ENCODE measurements at places on chromosomes 6 and 20.

- DNase-seq: no peak
Measured at GRCh38 chr6:168050881-168051586, 28.0 kb downstream of the FRMD1 start.

DNA sequence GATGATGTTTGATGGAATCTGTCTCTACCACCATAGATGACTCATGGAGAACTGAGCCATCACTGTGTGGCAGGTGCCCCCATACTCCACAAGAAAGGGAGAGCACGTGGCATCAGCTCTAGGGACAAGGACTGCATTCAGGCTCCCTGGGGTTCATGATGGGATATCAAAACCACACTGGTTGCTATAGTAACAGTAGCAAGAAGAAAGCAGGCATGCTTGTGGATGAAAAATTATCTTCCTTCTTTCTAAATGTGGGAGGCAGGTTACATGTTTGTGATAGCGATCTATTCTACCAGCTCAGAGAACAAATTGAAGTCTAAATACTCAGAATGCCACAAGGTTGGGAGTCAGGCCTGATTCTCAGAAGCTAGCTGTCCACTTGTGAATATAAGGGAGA lies 224.2 kb downstream of the ARHGAP18 start:
- no peak for DNase-seq

DNA sequence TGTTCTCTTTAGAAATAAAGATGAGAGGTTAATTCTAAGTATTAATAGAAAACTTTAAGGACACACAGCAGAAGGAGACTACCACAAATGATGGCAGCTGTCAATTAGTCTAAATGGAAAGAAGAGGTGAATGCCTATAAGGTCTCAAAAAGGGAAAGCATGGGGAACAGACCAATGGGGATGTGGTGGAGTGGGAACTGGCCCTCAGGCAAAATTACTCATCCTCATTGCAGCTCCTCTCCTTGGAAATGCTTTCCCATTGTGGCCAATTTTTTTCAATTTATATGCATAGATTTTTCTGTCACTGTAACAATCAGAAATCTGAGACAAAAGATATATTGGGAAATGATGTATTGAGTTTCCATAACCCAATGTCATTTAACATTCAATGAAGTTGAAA lies 222.9 kb upstream of the DEFB112 start:
- DNase-seq: no peak

GRCh38 chr6:21610341-21610740 lies 16.8 kb downstream of the SOX4 start:
- no peak for DNase-seq

- DNase-seq: no peak
Measured at GRCh38 chr20:58103517-58103904, 124.9 kb downstream of the ANKRD60 start.

- no peak for DNase-seq
Measured at GRCh38 chr6:17640477-17640917, 40.4 kb downstream of the FAM8A1 start.

DNA sequence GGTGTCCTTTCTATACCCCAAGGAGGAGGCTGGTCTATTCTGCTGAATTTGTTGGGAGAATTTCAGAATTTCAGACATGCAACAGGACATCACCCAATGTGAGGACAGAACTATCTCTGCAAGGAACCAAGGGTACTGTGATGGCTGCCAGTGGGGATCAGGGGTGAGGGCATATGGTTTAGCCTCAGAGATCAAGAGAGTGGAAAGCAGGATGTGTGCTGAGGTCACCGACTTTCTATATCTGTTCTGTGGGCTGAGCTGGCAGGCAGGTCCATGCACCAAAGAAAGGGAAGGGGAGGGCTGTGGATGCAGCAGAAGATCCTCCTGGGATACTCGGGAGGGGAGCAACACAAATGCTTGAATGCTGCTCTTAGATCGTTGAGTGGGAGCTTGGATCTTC lies 28.8 kb downstream of the MYT1 start:
- DNase-seq: no peak

GRCh38 chr6:122020588-122021264 lies 378.7 kb upstream of the HSF2 start:
- DNase-seq: no peak

DNA sequence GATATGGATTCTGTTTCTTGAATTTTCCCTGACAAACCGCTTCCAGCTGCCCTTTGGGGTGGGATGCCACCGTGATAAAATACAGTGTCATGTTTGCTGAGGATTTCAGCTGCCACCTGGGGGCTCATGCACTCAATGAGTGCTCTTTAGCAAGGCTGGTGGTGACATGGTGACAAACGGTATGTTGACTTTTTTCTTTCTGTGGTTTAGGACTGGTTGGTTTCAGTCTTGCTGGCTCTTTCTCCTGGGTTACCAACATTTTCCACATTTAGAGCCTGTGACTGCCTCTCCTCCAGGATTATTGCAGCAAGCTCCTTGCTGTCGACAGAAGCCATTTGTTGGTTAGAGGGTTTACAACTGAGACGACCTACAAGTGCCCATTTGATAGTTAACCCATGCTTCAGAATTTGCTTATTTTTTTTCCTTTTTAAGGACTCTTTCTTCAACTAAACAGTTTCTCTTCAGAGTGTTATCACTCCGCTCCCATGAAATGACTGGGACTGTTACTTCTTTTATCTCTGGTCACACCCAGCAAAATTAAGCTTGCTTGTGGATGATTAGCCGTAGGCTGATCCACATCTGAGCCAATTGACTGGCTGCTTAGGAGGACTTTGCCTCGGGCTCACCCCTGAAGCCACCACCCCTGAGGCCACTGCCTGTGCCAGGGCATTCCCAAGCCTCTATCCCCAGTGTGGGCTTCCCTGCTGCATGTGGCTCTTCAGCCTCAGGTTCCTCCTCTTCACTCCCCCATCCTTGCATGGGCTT lies 48.4 kb upstream of the CDYL start:
- DNase-seq: peak; percentile 75

- no peak for DNase-seq
Measured at GRCh38 chr6:23584134-23584763, 541.8 kb upstream of the NRSN1 start.

DNA sequence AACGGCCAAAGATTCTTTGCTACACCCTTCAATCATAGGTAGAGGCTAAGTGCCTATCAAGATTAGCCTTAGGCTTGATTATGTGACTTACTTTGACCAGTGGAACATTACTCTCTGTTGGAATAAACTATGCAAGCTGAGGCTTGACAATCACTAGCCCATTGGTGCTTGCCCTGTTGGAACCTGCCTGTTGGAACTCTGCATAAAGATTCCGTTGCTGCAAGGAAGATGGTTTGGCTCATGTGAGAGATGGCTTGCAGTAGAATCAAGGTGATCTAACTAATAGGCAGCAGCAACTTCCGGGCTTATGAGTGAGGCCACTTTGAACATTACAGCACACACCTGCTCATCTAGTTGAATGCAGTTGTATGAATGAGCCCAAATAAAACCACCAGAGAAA lies 227.7 kb upstream of the TSHZ2 start:
- DNase-seq: no peak

- no peak for DNase-seq
Measured at GRCh38 chr6:84774157-84774984, 10.0 kb upstream of the TBX18 start.

DNA sequence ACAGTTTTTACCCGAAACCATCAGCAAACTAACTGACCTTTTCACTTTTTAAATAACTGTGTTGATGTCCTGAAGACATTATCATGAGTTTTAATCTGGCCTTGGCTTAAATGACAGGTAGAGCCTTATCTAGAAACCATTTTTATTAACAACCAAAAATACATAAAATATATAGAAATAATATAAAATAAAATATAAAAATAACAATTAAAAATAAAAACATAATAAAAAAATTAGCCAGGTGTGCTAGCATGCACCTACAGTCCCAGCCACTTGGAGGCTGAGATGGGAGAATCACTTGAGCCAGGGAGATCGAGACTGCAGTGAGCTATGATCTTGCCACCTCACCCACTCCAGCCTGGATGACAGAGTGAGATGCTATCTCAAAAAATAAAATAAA lies 21.6 kb downstream of the HMGN3 start:
- no peak for DNase-seq

DNA sequence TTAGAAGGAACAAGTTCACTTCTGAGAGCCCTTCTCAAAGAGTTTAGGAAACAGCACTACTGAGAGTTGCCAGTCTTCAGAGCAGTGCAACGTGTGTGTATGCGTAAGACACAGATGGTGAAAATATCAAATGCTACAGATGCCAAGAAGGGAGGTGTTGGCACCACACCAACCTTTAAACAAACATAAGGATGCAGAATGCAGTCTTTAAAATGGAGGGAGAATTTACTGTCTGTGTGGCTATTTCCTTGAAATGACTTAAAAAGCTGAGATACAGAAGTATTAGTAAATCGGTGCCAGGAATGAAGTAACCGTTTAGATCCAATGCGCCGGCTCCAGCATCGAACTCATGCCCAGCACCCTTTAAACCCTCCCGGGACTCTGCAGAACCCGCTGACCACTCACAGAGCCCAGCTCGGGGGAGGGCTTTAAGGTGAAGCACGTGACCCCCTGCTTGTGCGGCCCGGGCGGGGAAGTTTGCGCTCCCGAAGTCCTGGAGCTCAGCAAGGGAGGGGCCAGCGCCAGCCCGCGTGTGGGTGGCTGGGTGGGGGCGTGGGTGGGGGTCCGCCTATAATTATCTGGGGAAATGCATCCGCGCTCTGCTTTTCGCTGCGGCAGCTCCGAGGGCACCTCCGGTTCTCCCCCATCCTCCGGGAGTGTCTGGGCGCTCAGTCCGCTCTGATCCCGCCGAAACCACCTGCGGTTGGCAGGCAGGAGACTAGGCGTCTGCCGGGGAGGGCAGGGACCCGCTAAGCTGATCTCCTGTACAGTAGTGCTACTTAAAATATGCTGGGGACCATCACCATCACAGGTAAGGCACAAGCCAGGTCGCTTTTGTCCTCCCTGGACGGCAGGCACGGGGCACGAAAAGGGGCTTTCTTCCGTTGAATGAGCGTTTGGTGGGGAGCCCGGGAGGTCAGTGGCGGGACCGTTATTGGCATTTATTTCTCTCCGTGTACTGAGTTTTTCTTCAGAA lies 66.0 kb downstream of the ZBTB2 start:
- no peak for DNase-seq

DNA sequence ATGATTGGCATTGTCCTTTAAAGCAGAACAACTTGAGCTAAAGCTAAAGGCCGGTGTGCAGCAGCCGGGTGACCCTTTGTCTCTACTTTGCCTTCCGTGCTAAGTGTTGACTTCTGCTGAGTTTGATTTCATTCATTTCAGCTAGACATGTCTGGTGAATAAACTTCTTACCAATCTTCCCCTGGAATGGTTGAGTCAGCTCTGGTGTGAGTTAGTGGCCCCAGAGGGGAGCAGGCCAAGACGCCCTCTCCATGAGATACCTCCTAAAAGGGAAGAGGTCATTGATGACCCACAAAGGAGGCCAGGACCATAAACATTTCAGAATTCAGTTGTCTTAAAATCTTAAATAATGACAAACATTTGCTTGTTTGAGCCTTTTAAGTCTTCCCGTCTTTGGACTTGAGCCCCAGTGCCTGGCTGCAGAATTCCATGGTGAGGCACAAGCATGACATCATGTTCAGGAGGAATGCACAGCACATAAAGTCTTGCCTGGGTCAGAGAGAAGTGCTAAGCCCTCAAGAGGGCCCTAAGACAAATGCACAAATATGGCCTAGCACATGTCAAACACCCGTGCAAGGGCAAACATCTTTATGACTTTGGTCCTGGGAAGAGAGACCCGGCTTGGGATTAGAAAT lies 96.3 kb upstream of the NEDD9 start:
- no peak for DNase-seq

DNA sequence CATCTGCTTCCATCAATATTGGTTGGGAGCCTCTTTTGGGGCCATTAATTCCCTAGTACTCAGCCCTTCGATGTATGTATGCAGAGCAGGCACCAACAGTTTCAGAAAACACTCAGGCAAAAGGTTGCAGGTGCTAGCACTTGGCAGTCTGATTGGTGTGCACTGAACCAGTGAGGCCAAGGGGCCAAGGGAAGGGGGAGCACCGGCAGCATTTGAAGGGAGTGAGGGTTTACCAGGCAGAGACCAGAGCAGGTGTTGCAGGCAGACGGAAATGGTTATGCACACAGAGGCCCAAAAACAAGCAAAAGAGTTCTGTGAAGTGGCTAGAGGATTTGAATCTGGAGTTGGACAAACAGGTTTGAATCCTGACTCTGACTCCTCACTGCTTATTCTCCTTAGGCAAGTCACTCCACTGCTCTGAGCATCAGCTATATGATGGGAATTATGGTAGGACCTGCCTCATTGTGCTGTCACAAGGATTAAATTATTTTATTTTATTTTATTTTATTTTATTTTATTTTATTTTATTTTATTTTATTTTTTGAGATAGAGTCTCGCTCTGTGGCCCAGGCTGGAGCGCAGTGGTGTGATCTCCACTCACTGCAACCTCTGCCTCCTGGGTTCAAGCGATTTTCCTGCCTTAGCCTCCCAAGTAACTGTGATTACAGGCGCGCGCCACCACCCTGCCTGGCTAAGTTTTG lies 58.1 kb upstream of the SHLD1 start:
- DNase-seq: peak; percentile 98

- DNase-seq: peak; percentile 54
Measured at GRCh38 chr6:20252311-20252710, 40.0 kb upstream of the MBOAT1 start.

- no peak for DNase-seq
Measured at GRCh38 chr6:11445146-11445545, 92.4 kb upstream of the TMEM170B start.

DNA sequence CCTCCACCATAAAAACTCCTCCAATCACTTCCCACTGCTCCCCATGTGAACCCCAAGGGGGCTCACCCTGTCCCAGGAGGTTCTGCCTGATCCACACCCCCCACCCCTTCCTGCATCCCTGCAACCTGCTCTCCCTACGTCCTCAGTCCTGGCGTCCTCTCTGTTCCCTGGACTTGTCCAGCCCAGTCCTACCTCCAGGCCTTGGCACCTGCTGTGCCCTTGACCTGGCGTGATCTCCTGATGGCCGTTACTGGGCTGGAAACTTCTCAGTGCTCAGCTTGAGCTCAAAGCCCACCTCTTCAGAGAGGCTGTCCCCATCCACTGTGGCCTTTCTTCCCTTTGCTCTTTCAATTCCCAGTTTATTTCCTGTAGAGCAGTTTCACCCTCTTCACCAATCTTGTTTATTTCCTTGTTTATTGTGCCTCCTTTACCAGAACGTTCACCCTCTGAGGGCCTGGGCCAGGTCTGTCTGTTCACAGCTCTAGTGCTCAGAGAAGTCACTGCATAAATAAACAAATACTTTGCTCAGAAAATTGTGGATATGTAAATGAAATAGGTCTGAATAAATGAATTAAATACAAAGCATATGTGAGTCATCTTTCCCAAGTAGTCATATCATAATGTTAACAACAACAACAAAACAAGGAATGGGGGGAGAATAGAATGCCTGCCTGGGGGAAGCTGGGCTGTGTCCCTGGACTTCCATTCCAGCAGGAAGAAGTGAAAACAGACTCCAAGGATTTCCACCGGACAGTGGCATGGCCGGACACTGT lies 175.7 kb upstream of the SULF2 start:
- DNase-seq: no peak
